ENCODE measurements at places on chromosomes 7 and 10.

GRCh38 chr7:74376256-74377036 lies 77.3 kb upstream of the GTF2IRD1 start:
- no peak for DNase-seq

- no peak for DNase-seq
Observed at GRCh38 chr7:91089382-91089963, 174.8 kb upstream of the FZD1 start.

- DNase-seq, result no peak
Observed at GRCh38 chr7:99123571-99124033, 20.3 kb downstream of the SMURF1 start.

DNA sequence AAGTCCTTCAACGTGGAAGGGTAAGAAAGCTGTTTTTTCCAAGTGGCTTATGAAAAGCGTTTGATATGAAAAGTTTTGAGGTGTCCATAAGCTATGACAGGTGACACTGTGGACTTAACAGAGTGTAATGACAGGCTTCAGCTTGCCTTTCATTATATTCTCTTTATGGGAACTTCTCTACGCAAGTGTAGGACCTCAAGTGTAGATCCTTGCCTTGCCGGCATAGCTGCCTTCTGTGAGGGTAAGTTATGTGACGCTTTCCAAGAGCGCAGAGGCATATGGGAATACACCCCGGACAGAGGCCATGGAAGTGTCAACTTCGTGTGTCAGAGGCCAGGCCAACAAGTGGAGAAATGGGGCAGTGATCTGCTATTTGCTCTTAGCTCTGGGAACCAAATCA lies 91.9 kb downstream of the GALNT11 start:
- no peak for DNase-seq

DNA sequence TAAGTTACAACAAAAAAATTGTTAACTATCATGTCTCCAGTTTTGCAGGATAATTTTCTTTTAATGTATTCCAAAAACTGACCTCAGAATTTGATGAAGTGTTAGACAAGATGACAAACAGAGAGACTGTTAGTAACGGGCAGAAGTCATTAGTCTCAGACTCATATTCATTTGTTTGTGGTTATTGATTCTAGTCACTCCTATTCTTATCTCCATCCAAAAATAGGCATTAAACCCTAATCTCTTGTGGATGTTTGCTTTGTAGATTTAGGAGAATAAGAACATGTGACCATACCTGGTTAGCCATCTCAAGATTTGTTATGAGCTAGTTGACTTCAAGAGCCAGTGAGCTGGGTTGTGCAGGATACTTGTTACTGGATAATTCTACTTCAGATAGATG lies 261.1 kb downstream of the AUTS2 start:
- DNase-seq, result no peak
